Activated T-cell treated with anti-CD3 and anti-CD28 coated beads, Interleukin-2, amount 50 U/mL, for 72 hours (primary cell): ENCODE measurements at places on chromosomes 3 and 15.

GRCh38 chr3:15010664-15011063, 54.5 kb downstream of the MRPS25 start:
- peaks cover 7% of the 10 kb centered on the region for H3K36me3 ChIP-seq
- DNase-seq: no peak
- H3K27me3 ChIP-seq: no peaks in the 10 kb centered on the region
- H3K4me3 ChIP-seq: no peak overlapping the region

DNA sequence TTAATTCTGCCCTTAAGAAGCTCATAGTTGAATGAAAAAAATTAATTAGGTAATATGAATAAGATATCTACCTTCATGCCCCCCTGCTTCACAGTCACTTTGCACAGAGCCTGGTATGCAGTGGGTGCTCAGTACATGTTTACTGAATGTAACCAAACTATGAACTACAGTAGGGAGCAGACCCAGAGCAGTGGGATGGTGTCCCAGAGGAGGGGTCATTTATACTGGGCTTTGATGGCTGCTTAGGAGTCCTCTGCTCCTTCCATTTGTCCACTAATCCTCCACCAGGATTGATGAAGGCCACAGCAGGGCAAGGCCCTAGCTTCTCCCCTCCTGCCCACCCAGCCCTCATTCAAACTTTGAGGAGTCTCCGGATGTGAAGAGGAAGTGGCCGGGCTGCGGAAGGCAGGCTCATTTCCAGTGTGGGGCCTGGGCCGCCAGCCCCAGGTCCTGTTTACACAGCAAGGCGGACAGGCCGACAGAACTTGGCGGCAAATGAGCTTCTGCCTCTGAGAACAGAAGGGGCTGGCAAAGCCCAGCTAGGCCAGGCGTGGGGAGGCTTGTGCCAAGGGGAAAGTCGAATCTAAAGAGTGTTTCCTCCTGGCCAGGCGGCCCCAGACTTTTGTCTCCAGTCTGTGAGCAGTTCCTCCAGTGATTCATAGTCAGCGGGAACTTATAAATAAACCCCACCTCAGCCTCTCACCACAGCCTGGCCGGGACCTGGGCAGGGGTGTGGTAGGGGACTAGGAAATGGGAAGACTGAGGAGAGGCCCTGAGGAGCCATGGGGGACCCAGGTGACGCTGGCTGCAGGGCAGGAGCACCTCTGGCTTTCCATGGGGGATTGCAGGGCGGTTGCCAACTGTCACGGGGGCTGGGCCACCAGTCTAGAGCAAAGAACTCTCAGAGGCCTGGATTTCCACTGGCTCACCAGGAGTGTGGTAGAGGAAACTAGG, 51.6 kb upstream of the LCTL start:
- H3K4me1 ChIP-seq: peaks cover 5% of the 10 kb centered on the region
- no peak for DNase-seq
- H3K4me3 ChIP-seq: no peak overlapping the region
- H3K36me3 ChIP-seq: no peaks in the 10 kb centered on the region

- peaks cover 52% of the 10 kb centered on the region for H3K4me1 ChIP-seq
- peaks cover 31% of the 10 kb centered on the region for H3K36me3 ChIP-seq
- H3K27me3 ChIP-seq: no peaks in the 10 kb centered on the region
- H3K27ac ChIP-seq: peak overlapping the region; percentile 59
- peak; percentile 35 for DNase-seq
- peak overlapping the region; percentile 62 for H3K4me3 ChIP-seq
These were observed 237.6 kb upstream of the BHLHE40 start for GRCh38 chr3:4741404-4742307.

GRCh38 chr3:16512435-16513140, 911 bp downstream of the RFTN1 start:
- no peaks in the 10 kb centered on the region for H3K27me3 ChIP-seq
- H3K4me3 ChIP-seq: peak overlapping the region; percentile 98
- H3K4me1 ChIP-seq: peaks cover 84% of the 10 kb centered on the region

DNA sequence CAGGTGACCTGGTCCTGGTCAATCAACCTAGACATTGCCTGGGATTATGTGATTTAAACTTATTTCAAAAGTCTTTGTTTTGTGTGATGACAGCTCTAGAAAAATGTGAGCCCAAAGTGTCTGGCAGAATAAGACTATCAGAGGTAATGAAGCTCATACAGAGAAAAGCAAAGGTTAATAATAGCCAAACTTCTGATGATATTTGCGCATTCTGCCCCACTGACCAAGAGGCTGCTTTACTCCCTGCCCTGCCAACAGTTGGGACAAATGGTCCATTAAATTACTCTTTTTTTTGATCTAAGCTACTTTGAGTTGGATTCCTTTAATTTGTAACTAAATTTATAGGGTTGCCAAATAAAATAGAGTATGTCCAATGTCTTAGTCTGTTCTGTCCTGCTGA, 911.2 kb downstream of the MCTP2 start:
- DNase-seq: no peak
- no peaks in the 10 kb centered on the region for H3K36me3 ChIP-seq
- H3K4me3 ChIP-seq: no peak overlapping the region
- no peaks in the 10 kb centered on the region for H3K4me1 ChIP-seq

DNA sequence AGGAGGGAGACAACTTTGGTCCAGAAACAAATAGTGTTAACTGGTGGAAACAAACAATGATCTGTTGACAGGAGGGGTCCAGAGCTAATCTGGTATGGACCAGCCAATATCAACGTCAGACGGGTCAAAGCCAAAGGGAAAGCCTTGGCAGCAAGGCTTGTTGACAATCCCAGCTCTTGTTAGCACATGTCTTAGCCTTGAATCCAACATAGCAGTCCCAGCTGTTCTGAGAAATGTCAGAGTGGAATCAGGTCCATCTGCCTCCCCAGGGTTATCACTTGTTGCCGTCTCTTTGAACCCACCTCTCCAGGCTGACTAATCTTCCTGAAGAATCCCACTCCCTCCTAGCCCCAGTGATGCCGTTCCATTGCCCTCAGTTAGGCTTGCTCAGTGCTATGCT, 404.6 kb upstream of the MCTP2 start:
- H3K4me3 ChIP-seq: no peak overlapping the region
- no peaks in the 10 kb centered on the region for H3K4me1 ChIP-seq
- no peak overlapping the region for H3K27ac ChIP-seq
- DNase-seq: no peak
- H3K27me3 ChIP-seq: no peaks in the 10 kb centered on the region
